ENCODE measurements at places on chromosomes 12 and 14. TPM values are rescaled to one million over a fixed set of nuclear protein-coding genes. Genes with fewer than 3 reads are reported as not detected.

NTF3 gene
- total RNA-seq = not detected

KRT3 gene
- 0.13 TPM for total RNA-seq

PLCZ1 gene
- total RNA-seq = not detected

CD27 gene
- total RNA-seq = not detected

DNA sequence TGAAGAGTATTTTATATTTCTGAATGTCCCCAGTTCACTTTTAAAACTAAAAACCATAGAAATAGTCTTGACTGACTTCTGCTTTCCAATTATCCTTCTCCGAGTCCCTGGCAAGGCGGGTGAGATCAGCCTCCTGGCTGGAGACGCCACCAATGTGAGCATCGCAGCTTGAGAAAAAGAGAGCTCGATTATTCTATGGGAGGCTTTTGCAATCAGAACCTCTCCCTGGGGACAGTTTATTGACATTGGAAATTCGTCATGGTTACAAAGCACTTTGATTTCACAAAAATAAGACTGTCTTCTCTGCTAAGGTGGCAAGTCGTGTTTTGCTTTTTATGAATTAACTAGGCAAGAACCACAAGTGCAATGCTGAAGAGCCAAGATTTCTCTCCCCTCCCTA is 23.6 kb upstream of the GPHB5 start:
- peak; percentile 12 for DNase-seq

GRCh38 chr12:94762259-94762942 is 112.0 kb upstream of the TMCC3 start:
- no peak for DNase-seq

DNA sequence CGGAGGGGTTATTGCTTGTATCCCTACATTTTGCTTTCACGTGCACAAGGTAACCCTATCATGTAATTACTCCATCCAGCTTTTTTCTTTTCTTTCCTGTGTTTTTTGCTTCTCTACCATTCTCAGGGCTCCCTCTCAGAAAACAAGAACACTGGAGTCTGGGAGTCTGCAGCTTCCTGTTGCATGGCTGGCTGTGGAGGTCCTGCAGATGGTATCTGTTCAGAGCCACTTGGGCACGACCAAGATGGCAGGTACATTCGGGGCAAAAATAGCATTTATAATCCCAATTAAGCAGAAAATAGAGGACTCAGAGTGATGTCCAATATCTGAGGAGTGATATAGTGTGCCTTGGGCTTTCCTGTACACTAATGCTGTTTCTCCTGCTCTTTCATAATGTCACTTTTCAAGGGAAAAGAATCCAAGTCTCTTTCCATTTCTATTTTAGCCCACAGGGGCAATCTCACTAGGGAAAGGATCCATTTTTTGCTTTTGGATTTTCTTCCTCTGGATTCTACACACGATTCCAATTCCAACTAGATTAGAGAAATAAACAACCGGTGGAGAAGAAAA is 3.2 kb upstream of the NUMB start:
- DNase-seq = no peak

- DNase-seq = peak; percentile 29
Measured at GRCh38 chr14:91205459-91205858, 39.0 kb downstream of the GPR68 start.

- DNase-seq = peak; percentile 76
Measured at GRCh38 chr12:88600272-88600671, 20.0 kb upstream of the KITLG start.

DNA sequence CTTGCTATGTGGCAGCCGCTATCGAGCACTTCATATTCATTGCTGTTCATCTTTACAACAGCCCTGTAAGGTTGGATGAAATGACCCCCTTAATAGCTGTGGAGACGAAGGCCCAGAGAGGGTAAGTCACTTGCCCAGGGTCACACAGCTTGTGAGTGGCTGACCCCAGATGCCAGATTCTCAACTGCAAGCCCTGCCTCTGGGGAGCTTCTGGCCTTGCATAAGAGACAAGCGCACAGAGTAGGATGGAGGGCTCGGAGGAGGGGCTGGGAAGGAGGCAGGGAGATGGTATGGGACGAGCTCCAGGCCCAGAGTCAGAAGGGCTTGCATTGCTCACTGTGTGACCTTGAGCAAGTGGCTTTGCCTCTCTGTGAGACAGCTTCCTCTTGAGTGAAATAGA is 27.4 kb upstream of the NCOR2 start:
- DNase-seq = no peak

DNA sequence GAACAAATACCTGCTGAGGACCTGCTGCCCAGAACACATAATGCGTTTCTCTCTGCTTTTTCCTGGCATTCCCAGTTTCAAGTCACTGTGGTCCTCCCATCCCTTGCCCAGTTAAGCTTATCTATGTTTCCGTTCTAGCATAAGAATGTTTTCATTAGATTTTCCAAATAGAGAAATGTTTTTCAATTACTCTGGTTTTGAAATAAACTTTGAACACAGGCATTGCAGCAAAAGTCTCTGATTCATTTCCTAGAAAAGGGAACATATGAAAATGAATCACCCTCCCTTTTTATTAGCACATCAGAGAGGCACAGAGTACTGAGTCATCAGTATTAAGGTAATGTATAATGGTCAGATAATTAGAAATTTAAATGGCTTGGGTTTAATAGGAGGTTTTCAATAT is 201.1 kb upstream of the TMEM260 start:
- peak; percentile 52 for DNase-seq

DNA sequence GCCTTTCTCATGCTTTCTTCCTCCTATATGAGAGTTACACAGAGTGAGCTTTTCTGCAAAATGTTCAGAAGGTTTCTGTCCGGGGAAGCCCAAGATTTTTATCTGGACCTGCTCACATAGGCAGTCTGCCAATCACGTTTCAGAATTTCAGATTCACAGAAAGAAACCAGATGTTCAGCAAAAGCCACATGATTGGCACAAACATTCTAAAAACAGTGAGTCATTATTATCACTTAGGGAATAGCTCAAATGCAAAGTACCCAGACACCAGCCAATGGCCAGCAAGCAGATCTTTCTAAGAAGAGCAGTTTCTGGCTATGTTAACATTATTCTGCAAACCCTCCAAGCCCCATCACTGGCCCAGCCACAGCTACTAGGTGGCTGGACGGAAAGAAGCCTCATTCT is 1558.5 kb upstream of the TMEM132C start:
- DNase-seq = peak; percentile 28

DNA sequence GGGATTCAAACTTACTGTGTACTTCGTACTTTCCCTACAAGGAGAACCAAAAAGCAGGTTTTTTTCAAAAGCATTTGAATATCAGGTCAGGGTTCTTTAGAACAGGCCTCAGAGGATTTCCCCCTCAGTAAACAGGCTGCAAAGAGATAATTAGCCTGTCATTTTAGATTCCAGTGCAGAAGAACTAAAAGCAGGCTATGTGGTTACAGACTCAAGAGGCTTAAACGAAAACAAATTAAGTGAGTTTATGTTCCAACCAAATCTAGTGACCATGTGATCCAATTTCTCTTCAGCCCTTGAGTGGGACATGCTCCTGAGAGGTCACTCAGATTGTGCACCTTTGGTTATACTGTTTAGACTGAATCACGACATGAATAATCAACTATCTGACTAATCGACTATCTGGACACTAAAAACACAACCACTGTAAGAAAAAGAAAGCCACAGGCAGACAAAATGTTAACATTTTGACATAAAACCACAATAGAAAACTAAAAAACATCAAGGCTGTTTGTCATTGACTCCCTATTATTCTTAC is 4.5 kb downstream of the TMED8 start:
- DNase-seq = peak; percentile 25

Measured in HT1080 (cell line).